Hematopoietic multipotent progenitor cell treated with erythropoietin and hydrocortisone succinate and interleukin-3 and kit ligand, for 4 days (in vitro differentiated cells): ENCODE measurements at places on chromosomes 4 and X.

GRCh38 chrX:149818652-149819051 lies 36.9 kb downstream of the MAGEA9 start:
- no peak for DNase-seq

- no peak for DNase-seq
Observed at GRCh38 chr4:98466868-98467599, 191.4 kb downstream of the TSPAN5 start.

- DNase-seq = no peak
Observed at GRCh38 chr4:145829629-145830395, 108.8 kb downstream of the ZNF827 start.

- DNase-seq = no peak
Observed at GRCh38 chr4:153159728-153160221, 44.5 kb upstream of the TRIM2 start.

DNA sequence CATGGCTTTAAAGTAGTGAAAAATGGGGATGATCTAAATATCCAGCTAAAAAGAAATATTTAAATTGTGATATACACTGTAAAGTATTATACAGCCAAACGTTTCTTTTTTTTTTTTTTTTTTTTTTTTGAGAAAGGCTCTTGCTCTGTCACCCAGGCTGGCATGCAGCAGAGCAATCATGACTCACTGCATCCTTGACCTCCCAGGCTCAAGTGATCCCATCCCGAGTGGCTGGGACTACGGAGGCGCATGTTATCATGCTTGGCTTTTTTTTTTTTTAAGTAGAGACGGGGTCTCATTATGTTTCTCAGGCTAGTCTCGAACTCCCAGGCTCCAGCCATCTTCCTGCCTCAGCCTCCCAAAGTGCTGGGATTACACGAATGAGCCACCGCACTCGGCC lies 17.1 kb downstream of the SMIM14 start:
- DNase-seq = no peak

DNA sequence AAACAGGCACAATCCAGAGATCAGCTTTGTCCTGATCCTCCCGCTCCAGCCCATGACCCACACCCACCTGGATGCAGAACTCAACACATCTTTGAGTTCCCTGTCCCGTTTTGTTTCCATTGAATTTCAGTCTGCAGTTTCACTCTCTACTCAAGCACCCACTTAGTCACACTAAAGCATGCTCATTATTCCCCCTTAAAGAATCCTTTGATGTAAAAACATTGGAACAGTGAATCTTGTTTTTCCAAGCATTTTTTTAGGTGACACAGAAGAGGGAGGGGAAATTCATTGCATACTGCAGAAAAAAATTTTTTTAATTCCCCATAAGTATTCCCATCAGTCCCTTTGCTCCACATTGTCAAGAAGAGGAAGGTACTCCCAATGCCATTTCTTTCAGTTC lies 249.7 kb upstream of the TTC29 start:
- DNase-seq = no peak

GRCh38 chrX:150903110-150903508 lies 4.6 kb upstream of the CD99L2 start:
- DNase-seq = no peak

- DNase-seq = no peak
Observed at GRCh38 chr4:147678796-147679549, 5.0 kb downstream of the PRMT9 start.

DNA sequence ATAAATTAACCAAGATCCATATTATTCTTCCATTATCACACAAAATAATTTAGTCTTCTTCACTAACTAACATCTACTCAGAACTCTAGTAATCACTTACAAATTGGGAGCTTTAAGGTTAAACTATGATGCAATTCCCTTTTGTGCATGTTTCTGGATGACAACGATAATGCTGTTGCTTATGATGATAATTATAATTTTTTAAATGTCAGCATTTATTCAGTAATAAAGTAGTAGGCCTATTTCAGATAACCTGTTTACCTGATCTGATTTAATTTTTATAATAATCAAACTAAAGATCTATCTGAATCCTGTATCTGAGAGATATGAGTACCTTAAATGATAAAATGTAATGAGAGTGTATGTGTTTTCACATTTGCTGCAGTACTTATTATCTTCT lies 507.8 kb upstream of the GRID2 start:
- no peak for DNase-seq

DNA sequence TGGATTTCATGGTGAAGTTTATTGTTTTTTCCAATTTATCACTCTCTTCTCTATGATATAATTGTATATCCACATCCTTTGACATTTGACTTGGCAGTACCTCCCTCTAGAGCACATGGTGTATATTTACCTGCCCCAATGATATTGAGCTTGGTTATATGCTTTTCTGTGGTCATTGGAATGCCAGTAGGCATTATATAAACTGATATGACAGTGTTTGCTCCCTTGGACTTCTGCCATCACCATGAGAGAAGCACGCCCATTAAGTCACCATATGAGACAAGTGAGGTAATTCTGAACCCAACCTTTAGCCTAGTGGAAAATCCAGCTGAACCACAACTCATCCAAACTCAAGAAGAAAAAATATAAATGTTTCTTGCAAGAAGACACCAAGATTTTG lies 2761.5 kb downstream of the ARAP2 start:
- DNase-seq = no peak

DNA sequence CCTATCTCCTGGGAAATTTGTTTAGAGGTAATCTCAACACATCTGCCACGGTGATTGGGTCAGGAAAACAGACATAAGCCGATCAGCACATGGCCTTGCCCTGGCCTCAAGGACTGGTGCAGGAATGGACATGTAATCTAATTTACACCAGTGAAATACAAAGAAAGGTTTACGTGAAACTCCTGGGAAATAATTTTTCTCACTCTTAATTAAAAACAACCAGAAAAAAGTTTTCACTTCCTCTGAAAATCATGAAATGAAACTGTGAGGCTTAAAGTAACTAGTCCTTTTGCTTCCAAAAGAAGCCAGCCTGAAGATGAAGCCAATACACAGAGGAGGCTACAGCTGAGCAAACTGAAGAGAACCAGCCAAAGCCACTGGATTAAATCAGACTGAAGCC lies 154.1 kb upstream of the FAM241A start:
- no peak for DNase-seq

GRCh38 chr4:21113496-21114223 lies 413.4 kb downstream of the PACRGL start:
- DNase-seq = no peak

DNA sequence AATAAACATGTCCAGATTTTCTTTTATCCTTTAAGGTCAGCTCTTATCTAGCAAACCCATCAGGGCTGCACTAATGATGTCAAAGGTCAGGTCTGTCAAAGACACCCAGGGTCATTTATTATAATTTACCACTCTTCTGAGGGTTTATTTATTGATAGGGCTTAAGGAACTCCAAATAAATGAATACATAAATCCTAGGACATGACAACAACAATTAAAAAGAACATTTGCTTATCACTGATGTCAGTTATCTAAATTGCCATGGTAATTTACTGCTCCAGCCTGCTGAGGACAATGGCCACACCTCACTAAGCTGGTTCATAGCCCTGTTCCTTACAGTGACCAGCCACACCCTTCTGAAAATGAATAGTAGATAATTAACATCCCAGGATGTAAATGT lies 317.1 kb downstream of the UNC5C start:
- peak; percentile 11 for DNase-seq

DNA sequence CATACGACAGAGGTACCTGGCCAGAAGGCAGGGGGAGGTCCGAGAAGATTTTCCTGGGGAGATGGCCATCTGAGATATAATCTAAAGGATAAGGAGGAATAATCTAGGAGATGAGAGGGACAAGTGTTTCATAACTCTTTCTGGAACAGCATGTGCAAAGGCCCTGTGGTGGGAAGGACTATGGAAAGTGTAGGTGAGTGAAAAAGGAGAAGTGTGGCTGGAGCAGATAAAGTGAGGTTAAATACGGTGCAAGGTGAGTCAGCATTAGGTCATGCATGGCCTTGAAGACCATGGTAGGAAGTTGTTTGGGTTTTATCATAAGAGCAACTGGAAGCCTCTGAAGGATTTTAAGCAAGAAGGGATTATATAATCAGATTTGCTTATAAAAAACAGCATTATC lies 34.6 kb upstream of the MTM1 start:
- DNase-seq = peak; percentile 13

DNA sequence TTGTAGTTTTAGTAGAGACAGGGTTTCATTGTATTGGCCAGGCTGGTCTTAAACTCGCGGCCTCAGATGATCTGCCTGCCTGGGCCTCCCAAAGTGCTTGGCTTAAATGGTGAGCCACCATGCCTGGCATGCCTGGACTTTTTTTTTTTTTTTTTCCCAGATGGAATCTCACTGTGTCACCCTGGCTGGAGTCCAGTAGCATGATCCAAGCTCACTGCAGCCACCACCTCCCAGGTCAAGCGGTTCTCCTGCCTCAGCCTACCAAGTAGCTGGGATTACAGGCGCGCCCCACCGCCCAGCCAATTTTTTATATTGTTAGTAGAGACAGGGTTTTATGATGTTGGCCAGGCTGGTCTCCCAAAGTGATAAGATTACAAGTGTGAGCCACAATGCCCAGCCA lies 8.4 kb downstream of the UBE2K start:
- DNase-seq = no peak

- no peak for DNase-seq
Observed at GRCh38 chr4:108881190-108881589, 118.3 kb upstream of the ETNPPL start.

- peak; percentile 73 for DNase-seq
Observed at GRCh38 chr4:121706595-121707021, 9.8 kb upstream of the ANXA5 start.

DNA sequence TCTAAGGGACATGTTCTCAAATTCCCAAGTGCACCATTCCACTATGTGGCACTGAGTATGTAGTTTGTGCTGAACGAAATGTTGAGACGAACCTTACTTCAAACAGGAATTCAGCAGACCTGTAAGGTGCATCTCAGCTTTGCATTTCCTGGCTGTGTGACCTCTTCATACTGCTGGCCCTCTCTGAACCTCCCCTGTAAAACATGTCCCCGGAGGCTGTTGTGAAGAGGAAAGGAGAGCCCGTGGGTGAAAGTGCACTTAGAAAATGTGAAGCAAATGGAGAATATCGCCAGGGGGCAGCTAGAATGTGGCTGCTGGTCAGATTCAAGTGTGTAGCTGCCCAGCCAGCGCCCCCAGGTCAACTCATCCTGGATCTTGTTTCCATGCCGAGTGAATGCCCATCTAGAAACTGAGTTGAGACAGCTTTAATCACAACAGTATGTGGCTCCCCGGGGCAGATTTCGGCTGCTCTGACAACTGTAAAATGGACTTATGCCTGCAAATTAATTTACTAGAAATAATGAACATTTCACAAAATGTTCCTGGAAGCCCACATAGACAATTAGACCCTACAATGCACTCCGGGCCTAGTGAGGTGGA lies 263.3 kb downstream of the EVC2 start:
- DNase-seq = no peak

- no peak for DNase-seq
Observed at GRCh38 chr4:37687681-37688080, 1.5 kb upstream of the RELL1 start.

- no peak for DNase-seq
Observed at GRCh38 chr4:80239480-80240150, 26.8 kb upstream of the FGF5 start.

GRCh38 chr4:93475730-93476129 lies 352.8 kb upstream of the ATOH1 start:
- DNase-seq = no peak

- no peak for DNase-seq
Observed at GRCh38 chrX:35458142-35458541, 340.0 kb upstream of the MAGEB16 start.

DNA sequence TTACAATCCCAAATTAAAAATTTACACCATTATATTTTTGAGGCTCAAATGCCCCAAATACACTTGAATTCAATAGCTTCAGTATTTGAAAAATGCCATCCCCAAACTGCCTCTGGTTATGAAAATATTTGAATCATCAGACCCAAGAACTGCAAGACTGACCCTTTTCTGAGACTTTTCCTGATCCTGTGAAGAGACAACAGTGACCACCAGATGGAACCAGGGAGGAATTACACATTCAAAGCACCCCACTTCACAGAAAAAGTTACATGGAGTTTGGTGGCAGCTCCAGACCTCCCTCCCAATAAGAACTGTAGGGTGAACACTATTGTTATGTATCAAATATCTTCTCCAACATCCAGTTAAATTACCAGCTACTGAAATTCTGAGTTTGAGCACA lies 44.0 kb upstream of the SCD5 start:
- peak; percentile 49 for DNase-seq

GRCh38 chr4:36914106-36914505 lies 330.4 kb upstream of the NWD2 start:
- no peak for DNase-seq

DNA sequence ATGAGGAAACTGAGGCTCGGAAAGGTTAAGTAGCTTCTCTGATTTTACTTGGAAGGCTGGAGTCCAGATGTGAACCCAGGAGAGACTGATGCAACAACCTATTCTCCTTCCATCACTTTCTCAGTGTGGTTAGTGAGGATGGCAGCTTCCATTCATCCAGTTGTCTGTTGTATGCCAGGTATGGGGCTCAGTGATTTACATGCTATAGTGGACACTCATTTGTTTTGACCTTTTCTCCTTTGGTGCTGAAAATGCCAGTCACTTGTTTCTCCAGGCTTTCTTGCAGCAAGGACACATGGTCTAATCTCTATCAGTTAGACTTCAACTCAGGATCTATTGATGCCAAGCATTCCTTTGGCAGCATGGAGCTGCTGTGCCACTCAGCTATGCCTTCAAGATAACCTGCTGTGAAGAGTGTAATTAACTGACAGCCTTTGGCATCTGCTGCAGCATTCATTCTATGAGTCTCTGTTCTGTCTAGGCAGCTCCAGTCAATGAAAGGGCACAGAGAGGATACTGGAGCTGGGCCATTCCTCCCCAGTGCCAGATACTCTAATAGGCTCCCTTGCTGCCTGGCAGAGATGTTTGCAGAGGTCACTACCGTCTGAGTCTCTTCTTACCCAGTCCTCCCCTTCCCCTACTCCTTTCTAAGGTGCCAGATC lies 11.0 kb upstream of the CWH43 start:
- no peak for DNase-seq

DNA sequence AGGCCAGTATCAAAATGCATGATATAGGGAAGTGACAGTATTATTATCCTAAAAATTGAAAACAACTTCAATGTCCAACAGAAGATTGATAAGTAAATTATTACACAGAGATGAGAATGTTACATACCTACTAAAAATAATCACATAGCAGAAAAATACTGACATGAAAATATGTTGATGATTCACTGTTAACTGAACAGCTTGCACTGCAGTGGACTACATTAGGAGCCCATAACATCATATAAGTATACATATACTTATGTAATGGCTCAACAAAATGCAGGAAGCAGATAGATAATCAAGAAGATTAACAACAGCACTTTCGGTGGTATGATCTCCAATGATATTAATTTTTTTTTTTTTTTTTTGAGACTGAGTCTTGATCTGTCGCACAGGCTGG lies 7.1 kb downstream of the CLOCK start:
- DNase-seq = no peak
